ENCODE measurements at places on chromosomes 1 and 21.

DNA sequence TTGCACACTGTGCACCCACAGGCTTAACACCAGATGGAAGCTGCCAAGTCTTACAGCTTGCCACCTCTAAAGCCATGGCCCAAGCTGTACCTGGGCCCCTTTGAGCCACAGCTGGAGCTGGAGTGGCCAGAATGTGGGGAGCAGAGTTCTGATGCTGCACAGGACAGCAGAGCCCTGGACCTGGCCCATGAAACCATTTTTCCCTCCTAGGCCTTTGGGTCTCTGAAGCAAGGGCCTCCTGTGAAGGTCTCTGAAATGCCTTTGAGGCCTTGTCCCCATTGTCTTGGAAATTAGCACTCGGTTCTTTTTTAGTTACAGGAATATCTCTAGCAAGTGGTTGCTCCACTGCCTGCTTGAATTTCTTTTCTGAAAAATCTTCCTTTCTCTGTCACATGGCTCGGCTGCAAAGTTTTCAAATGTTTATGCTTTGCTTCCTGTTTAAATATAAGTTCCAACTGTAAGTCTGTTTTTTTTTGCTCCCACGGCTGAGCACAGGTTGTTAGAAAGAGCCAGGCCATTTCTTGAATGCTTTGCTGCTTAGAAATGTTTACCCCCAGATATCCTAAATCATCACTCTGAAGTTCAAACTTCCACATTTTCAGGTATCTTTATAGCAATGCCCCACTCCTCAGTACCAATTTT, 156.8 kb upstream of the GORAB start:
- DNase-seq, result no peak

GRCh38 chr1:12276225-12276624, 46.4 kb downstream of the VPS13D start:
- DNase-seq, result no peak

- DNase-seq, result no peak
Observed at GRCh38 chr1:4046836-4047461, 146.9 kb upstream of the C1orf174 start.

GRCh38 chr1:230205719-230206198, 138.7 kb downstream of the GALNT2 start:
- no peak for DNase-seq

GRCh38 chr1:13228343-13228781, 2.4 kb upstream of the PRAMEF18 start:
- DNase-seq, result peak; percentile 22

GRCh38 chr1:156726549-156727226, 1.6 kb upstream of the METTL25B start:
- DNase-seq, result peak; percentile 71

DNA sequence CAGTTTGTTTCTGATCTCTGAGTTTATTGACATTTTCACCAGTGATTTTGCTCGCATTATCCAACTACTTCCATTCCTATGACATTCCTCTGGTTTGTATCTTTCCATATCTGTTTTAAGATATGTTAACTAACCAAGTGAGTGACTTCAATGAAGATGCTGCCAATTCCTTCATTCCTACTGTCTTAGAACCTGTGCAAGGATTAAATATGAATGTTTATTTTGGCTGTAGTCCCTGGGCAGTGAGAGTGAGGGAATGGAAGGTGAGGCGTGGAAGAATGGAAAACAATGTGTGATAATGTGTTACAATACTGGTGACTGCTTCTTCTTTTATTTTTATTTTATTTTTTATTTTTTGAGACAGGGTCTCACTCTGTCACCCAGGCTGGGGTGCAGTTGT, 183.0 kb downstream of the SDCCAG8 start:
- no peak for DNase-seq

DNA sequence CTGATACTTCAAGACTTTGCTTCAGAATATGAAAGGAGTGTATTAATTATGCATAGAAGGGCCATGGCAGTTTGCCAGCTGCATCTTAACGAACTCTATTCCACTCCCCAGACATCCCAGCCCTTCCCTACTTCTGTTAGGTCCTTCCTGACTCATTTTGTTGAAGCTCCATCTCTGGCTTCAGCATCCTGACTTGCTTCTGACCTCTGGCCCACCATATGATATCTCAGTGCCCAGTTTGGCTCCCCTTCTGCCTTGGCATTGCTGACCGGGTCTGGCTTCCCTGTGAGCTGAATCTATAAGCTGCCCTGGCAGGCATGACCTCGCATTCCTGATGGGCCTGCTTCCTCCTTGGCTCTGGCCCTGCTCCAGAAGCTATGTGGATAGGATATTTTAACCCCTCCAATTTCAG, 27.6 kb upstream of the ARHGAP29 start:
- no peak for DNase-seq

GRCh38 chr1:75625795-75626194, 14.9 kb upstream of the SLC44A5 start:
- no peak for DNase-seq

DNA sequence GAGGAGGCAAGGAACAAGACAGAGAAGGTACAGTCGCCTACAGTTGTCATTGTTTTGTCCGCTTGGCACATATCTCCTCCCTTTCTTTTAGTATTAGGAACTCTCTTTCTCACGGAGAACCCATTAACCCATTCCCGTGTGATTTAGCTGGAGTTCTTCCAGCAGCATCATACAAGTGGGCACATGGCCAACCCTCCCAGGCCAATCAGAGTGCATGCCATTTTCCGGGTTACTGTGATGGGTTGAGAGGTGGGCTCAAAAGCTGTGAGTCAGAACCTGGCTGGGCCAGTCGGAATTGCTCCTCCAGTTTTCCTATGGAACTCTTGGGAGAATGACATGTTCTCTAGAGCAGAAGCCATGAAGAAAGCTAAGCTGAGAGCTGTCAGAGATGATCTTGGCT, 83.1 kb upstream of the SOD1 start:
- DNase-seq, result no peak

Data from HCT116 (cell line).